ENCODE measurements at places on chromosomes 5 and 9. TPM values are rescaled to one million over a fixed set of nuclear protein-coding genes. Genes with fewer than 3 reads are reported as not detected.

Gene SCGB3A2
- not detected for total RNA-seq

Gene NR4A3
- 3.4 TPM for total RNA-seq

Gene SAXO1
- total RNA-seq, result 0.41 TPM

DNA sequence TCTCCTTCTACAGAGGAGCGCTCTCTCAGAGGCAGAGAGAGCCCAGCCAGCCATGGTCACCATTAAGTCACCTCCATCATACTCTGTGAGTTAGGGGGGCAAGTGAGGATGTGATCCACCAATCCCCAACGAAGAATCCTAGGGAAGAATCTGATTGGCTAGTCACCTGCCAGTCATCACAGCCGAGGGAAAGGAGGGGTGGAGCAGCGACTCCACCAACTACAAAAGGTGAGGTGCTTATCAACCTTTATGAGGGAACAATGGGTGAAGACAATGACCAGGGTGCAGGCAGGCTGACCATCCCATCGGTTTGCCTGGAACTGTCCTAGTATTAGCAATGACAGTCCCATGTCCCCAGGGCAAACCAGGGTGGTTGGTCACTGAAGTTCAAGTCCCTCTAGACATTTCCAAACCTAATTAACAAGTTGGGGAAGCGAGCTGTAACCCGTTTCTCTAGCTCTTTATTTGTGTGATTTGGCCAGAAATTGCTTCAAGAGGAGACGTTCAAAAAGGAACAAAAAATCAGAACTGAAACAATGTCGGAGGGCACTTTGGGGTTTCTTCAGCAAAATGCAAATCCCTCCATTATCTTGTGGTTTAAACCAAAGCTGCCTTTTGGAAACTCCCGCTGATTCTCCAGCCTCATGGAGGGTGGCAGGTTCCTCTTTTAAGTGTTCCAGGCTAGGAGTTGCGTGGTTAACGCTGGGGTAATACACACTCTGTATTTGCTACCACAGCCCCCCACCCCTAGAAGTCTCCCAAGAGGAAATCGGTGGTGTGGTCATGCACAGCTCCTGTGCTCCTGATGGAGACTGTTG is 18.8 kb upstream of the FCN1 start:
- peak; percentile 37 for DNase-seq

GRCh38 chr9:71769175-71770161 is 1.2 kb upstream of the CEMIP2 start:
- peak; percentile 86 for DNase-seq

GRCh38 chr5:65264420-65264819 is 217.3 kb downstream of the ADAMTS6 start:
- DNase-seq, result no peak

- DNase-seq, result no peak
Measured at GRCh38 chr5:116137544-116138378, 52.9 kb downstream of the COMMD10 start.
